ENCODE measurements at places on chromosomes 11 and 22.

- no peak for DNase-seq
These were observed 91.0 kb upstream of the SHISAL1 start for GRCh38 chr22:44403602-44404329.

DNA sequence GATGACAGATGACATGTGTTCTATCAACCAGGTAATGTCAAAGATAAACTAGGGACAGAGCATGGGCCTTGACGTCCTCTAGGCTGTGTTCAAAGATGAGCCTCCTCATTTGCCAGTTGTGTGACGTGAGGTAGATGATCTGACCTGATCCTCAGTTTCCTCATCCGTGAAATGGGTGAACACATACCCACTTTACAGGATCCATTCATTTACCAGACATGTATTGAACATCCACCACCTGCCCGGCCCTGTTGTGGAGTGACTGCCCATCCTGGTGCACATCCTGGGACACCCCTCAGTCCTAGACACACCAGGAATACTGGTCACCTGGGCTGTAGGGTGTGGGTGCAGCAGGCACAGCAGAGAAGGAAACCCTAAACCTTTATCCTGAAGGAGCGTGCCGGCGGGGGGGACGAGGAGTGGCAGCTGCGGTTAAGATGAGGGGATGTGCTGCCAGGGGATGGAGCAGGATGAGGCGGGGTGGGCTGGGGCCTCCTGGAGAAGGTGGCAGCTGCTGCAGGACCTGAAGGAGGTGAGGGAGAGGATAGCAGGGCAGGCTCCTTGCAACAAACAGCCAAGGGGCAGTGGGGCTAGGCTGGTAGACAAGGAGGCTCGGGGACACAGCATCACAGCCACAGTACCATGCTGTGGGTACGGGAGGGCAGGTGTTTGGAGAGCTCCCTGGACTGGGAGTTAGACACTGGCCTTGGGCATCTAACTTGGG, 8.4 kb downstream of the CLDN5 start:
- DNase-seq = no peak

- DNase-seq = no peak
These were observed 85.8 kb downstream of the FANCF start for GRCh38 chr11:22539821-22540256.

DNA sequence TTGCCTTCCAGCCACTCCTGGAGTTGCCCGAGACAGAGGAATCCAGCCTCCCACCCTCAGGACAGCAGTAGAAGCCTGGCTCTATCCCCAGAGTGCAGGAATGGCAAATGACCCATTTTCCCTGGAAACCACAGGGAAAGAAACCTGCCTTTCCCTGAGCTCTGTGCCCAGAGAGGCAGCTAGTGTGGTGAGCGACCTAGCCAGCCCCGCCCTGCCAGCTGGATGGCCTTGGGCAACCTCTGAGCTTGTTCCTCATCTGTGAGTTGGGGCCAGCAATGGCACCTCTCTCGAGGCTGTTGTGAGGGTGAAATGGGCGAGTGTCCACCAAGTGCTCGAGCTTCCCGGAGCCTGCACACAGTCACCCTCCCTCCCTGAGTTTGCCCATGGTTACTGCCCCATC, 3.7 kb downstream of the OMP start:
- DNase-seq = no peak

- no peak for DNase-seq
These were observed 289.8 kb downstream of the CTTN start for GRCh38 chr11:70688142-70688541.

GRCh38 chr11:117230286-117230961, 1.4 kb downstream of the PCSK7 start:
- no peak for DNase-seq

- DNase-seq = no peak
These were observed 22.5 kb upstream of the DAGLA start for GRCh38 chr11:61657566-61658290.

DNA sequence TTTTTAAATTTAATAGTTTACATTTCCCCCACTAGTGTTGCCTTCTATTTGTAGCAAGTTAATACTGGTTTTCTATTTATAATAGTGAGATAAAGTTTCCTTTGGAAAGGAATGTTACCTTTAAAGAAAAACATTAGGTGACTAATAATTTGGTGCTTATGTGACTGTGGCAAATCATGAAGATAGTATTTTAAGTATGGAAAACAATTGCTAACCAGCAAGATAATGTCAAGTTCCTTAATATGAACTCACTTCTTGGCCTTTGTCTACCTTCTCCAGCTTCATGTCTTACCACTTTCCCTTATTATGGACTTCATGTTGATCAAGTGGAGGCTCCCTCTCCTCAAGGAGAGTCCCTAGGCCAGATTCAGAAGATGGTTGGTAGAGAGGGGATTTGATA, 27.2 kb downstream of the ARHGEF12 start:
- no peak for DNase-seq
